ENCODE measurements at places on chromosomes 11 and 22. TPM values are rescaled to one million over a fixed set of nuclear protein-coding genes. Genes with fewer than 3 reads are reported as not detected.

ARHGAP8 gene
- total RNA-seq = 18.1 TPM

TRIM6 gene
- 2.4 TPM for total RNA-seq

C22orf42 gene
- total RNA-seq = not detected

MS4A4E gene
- total RNA-seq = 3.0 TPM

NXPE1 gene
- not detected for total RNA-seq

OR2AG1 gene
- total RNA-seq = not detected

KRTAP5-2 gene
- not detected for total RNA-seq

ZFP91 gene
- 48.3 TPM for total RNA-seq

FKBP2 gene
- total RNA-seq = 53.9 TPM

SPDYC gene
- not detected for total RNA-seq

HYOU1 gene
- 142 TPM for total RNA-seq

TREH gene
- 0.46 TPM for total RNA-seq

DCHS1 gene
- total RNA-seq = 28.0 TPM

PGA5 gene
- not detected for total RNA-seq

NXPE4 gene
- not detected for total RNA-seq

CARD18 gene
- total RNA-seq = not detected

GRCh38 chr22:42283278-42284201 is 13.1 kb upstream of the TCF20 start:
- no peak overlapping the region for H3K27ac ChIP-seq
- H3K4me1 ChIP-seq = peaks cover 5% of the 10 kb centered on the region
- peak overlapping the region; percentile 33 for H3K4me3 ChIP-seq
- no peaks in the 10 kb centered on the region for H3K36me3 ChIP-seq

DNA sequence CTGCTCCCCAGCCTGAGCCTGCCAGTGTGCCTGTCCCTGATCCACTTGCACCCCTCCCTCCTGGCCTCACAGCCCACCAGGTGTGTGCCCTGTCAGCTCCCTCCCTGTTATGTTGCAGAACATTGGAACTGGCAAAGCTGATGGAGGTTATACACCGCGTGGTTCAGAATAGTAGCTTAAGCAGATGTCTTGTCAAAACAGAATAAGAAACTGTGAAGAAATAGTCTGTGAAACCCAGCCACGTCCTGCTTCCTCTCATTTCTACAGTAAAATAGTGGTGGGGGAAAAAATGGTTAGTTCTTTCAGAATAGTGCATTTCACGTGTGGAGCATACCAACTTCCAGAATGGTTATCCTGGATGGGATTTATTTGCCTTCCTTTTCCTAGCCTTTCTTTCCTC is 161.2 kb upstream of the NAV2 start:
- H3K4me1 ChIP-seq = no peaks in the 10 kb centered on the region
- H3K27me3 ChIP-seq = no peaks in the 10 kb centered on the region
- DNase-seq = no peak
- H3K36me3 ChIP-seq = no peaks in the 10 kb centered on the region
- H3K4me3 ChIP-seq = no peak overlapping the region

- H3K36me3 ChIP-seq = no peaks in the 10 kb centered on the region
- H3K27ac ChIP-seq = no peak overlapping the region
- DNase-seq = no peak
- peaks cover 5% of the 10 kb centered on the region for H3K4me1 ChIP-seq
- no peaks in the 10 kb centered on the region for H3K27me3 ChIP-seq
Measured at GRCh38 chr11:77547863-77548551, 41.7 kb upstream of the AQP11 start.

- H3K36me3 ChIP-seq = no peaks in the 10 kb centered on the region
- H3K4me3 ChIP-seq = no peak overlapping the region
- DNase-seq = no peak
- peaks cover 5% of the 10 kb centered on the region for H3K27me3 ChIP-seq
Measured at GRCh38 chr22:47678048-47678447, 915.6 kb downstream of the TBC1D22A start.

- H3K36me3 ChIP-seq = no peaks in the 10 kb centered on the region
- H3K4me3 ChIP-seq = no peak overlapping the region
- peaks cover under 1% of the 10 kb centered on the region for H3K4me1 ChIP-seq
- no peak for DNase-seq
- H3K27me3 ChIP-seq = no peaks in the 10 kb centered on the region
Measured at GRCh38 chr11:112520354-112520753, 259.7 kb upstream of the PLET1 start.

GRCh38 chr11:111696556-111696955 is 69.6 kb downstream of the PPP2R1B start:
- H3K4me3 ChIP-seq = no peak overlapping the region
- H3K27ac ChIP-seq = no peak overlapping the region
- H3K36me3 ChIP-seq = peaks cover 3% of the 10 kb centered on the region
- no peaks in the 10 kb centered on the region for H3K27me3 ChIP-seq

GRCh38 chr11:2664791-2665525 is 34.8 kb downstream of the KCNQ1OT1 start:
- no peak for DNase-seq
- H3K36me3 ChIP-seq = no peaks in the 10 kb centered on the region
- H3K4me1 ChIP-seq = no peaks in the 10 kb centered on the region

- no peak overlapping the region for H3K27ac ChIP-seq
- no peaks in the 10 kb centered on the region for H3K36me3 ChIP-seq
- H3K4me1 ChIP-seq = no peaks in the 10 kb centered on the region
- H3K4me3 ChIP-seq = no peak overlapping the region
Measured at GRCh38 chr11:91421641-91422040, 803.0 kb upstream of the FAT3 start.

- H3K4me3 ChIP-seq = no peak overlapping the region
Measured at GRCh38 chr11:60897496-60897895, 8.9 kb downstream of the PRPF19 start.

GRCh38 chr22:41862530-41863266 is 29.8 kb downstream of the SREBF2 start:
- H3K36me3 ChIP-seq = peaks cover 14% of the 10 kb centered on the region
- peak overlapping the region; percentile 28 for H3K27ac ChIP-seq
- peaks cover 8% of the 10 kb centered on the region for H3K4me1 ChIP-seq
- no peaks in the 10 kb centered on the region for H3K27me3 ChIP-seq

DNA sequence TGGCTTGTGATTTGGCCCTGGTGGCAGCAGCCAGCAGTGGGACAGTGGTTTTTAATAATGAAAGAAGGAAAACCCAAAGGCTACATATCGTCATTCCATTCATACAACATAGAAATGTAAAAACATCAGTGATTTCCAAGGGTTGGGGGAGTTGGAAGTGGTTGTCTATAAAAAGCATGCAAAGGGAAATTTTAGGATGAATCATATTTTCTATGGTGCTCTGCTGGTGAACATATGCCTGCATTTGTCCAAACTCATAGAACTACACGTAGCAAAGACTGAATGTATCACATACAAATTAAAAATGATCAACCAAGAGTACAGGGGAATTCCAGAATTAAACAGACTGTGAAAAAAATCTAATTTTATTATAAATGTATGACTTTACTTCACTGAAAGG is 11.1 kb downstream of the OR5B3 start:
- DNase-seq = no peak
- H3K4me3 ChIP-seq = no peak overlapping the region
- no peaks in the 10 kb centered on the region for H3K4me1 ChIP-seq
- H3K36me3 ChIP-seq = no peaks in the 10 kb centered on the region
- H3K27ac ChIP-seq = no peak overlapping the region

GRCh38 chr11:65132988-65133700 is 1.2 kb downstream of the SYVN1 start:
- H3K36me3 ChIP-seq = peaks cover 47% of the 10 kb centered on the region
- H3K27me3 ChIP-seq = no peaks in the 10 kb centered on the region
- peak; percentile 87 for DNase-seq
- peak overlapping the region; percentile 100 for H3K27ac ChIP-seq
- peak overlapping the region; percentile 95 for H3K4me3 ChIP-seq

DNA sequence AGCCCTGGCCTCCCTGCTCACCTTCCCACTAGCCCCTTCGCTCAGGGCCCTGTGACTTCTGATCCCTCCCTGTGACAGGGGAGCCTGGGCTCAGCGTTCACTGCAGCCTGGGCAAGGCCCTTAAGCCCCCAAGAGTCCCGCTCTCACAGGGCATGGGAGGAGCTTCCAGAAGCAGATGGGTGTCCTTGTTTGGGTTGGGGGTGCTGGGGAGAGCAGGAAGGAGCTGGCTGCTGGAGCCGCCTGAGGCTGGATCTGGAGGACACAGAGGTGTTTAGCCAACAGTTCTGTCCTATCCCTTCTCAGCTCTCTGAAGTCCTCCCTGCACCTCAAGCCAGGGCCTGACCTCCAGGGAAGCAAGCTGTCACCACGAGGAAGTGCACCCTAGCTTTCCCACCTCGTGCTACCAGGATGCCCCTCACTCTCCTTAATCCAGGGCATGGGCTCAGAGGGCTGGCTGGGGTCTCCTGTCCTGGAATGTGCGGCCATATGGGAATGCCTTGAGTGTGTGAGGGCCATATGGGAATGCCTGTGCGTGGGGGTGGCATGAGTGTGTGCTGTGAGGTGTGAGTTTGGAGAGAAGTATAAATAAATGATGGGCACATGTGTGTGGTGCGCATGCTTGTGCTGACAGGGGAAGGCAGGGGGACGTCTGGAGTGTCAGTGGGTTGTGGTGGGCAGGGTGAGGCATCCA is 25.0 kb upstream of the TUB start:
- no peaks in the 10 kb centered on the region for H3K4me1 ChIP-seq
- H3K27me3 ChIP-seq = no peaks in the 10 kb centered on the region

DNA sequence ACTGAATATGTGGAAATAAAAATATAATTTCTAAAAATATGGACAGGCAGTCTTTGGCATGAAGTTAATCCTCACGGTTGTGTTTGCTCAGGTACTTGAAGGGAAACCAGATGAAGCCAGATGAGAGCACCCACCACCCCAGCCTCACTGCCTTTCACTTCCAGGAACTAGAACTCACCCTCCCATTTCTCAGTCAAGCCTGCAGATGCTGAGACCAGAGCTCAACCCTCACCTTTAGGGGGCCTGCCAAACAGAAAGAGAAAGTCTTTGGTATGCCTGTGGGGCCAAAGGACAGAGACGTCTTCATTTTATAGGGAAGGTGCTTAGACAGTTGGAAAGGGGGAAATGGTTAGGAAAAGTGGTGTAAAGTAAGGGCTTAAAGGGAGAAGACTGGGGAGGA is 252.8 kb upstream of the PLET1 start:
- no peak overlapping the region for H3K4me3 ChIP-seq
- no peaks in the 10 kb centered on the region for H3K36me3 ChIP-seq
- H3K27me3 ChIP-seq = no peaks in the 10 kb centered on the region
- no peaks in the 10 kb centered on the region for H3K4me1 ChIP-seq

GRCh38 chr11:75338516-75339208 is 12.8 kb downstream of the ARRB1 start:
- no peak overlapping the region for H3K4me3 ChIP-seq
- H3K36me3 ChIP-seq = no peaks in the 10 kb centered on the region
- no peak for DNase-seq
- H3K27ac ChIP-seq = peak overlapping the region; percentile 95
- H3K4me1 ChIP-seq = peaks cover 99% of the 10 kb centered on the region

DNA sequence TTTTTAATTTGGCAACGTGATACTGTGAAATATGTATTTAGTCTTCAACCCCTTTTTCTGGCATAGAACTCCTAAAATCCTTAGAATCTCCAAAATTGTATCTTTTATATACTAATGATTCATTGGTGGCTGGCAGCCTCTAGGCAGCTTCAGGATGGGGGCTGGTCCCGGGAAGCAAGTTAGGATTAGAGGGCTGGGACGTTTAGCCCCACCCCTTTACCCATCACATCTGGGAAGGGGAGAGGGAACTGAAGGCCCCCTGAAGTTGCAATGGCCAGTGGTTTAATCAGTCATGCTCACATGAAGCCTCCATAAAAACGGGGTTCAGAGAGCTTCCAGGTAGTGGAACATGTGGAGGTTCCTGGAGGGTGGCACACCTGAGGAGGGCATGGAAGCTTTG is 7.1 kb downstream of the IL17RA start:
- H3K27me3 ChIP-seq = no peaks in the 10 kb centered on the region
- peaks cover under 1% of the 10 kb centered on the region for H3K36me3 ChIP-seq
- DNase-seq = peak; percentile 23
- no peak overlapping the region for H3K4me3 ChIP-seq

GRCh38 chr11:108432783-108433182 is 34.5 kb downstream of the C11orf65 start:
- H3K4me3 ChIP-seq = no peak overlapping the region
- no peaks in the 10 kb centered on the region for H3K36me3 ChIP-seq
- no peaks in the 10 kb centered on the region for H3K4me1 ChIP-seq
- no peak for DNase-seq
- H3K27ac ChIP-seq = no peak overlapping the region

GRCh38 chr11:34609850-34610249 is 11.0 kb upstream of the EHF start:
- no peaks in the 10 kb centered on the region for H3K4me1 ChIP-seq
- no peak overlapping the region for H3K27ac ChIP-seq
- H3K36me3 ChIP-seq = no peaks in the 10 kb centered on the region
- no peak for DNase-seq
- no peaks in the 10 kb centered on the region for H3K27me3 ChIP-seq
- no peak overlapping the region for H3K4me3 ChIP-seq

DNA sequence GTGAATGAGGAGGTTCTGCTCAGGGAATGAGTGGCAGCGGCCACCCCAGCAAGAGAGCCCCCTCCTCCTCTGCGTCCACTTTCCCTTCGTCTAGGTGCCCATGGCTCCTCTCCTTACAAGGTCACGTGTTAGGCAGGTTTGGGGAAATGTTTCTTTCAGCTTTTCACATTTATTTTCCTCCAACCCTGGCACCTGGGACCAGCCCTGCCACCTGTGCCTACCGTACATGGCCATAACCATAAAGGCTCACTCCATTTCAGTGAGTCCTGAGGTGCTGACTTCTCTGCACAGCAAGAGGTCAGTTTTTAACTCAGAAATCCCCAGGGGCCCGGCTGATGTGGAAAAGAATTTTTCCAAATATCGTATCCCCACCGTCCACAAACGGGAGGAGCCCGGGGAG is 71.2 kb downstream of the FLI1 start:
- H3K27ac ChIP-seq = no peak overlapping the region
- peaks cover 95% of the 10 kb centered on the region for H3K36me3 ChIP-seq
- H3K27me3 ChIP-seq = no peaks in the 10 kb centered on the region
- no peak for DNase-seq

GRCh38 chr11:48108231-48109045 is 108.2 kb upstream of the OR4B1 start:
- no peaks in the 10 kb centered on the region for H3K36me3 ChIP-seq
- no peak for DNase-seq
- no peak overlapping the region for H3K4me3 ChIP-seq
- no peaks in the 10 kb centered on the region for H3K27me3 ChIP-seq
- peaks cover 20% of the 10 kb centered on the region for H3K4me1 ChIP-seq

DNA sequence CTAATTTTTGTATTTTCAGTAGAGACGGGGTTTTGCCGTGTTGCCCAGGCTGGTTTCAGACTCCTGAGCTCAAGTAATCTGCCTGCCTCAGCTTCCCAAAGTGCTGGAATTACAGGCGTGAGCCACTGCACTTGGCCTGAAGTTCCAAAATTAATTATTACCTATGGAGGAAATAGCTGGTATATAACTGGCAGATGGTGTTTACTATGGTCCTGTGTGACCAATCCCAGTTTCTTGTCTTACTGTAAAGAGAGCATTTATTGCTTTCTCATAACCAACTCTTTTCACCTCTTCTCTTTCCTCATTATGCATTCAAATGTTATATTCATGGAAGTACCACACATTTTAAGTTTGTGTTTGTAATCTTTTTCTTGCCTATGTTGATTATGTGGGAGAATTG is 24.2 kb upstream of the ACAT1 start:
- no peak overlapping the region for H3K4me3 ChIP-seq
- no peak for DNase-seq
- H3K27me3 ChIP-seq = no peaks in the 10 kb centered on the region
- H3K4me1 ChIP-seq = no peaks in the 10 kb centered on the region
- H3K36me3 ChIP-seq = peaks cover 81% of the 10 kb centered on the region
